ENCODE measurements at places on chromosomes 1 and 21. TPM values are rescaled to one million over a fixed set of nuclear protein-coding genes. Genes with fewer than 3 reads are reported as not detected.

DENND2C gene
- 1.8 TPM for total RNA-seq

HAPLN2 gene
- total RNA-seq: not detected

GRCh38 chr1:37360011-37360410 is 114.4 kb upstream of the ZC3H12A start:
- DNase-seq: no peak

GRCh38 chr21:45032977-45033710 is 41.2 kb upstream of the ADARB1 start:
- no peak for DNase-seq

- no peak for DNase-seq
These were observed 104.3 kb downstream of the RYR2 start for GRCh38 chr1:237146241-237146640.

KRTAP12-2 gene
- total RNA-seq: not detected
